Activated naive CD8-positive, alpha-beta T cell treated with anti-CD3 and anti-CD28 coated beads, Interleukin-2, amount 50 U/mL, for 16 hours (primary cell): ENCODE measurements at places on chromosomes 11 and 22.

- DNase-seq: no peak
Measured at GRCh38 chr11:75782540-75783263, 14.1 kb downstream of the DGAT2 start.

DNA sequence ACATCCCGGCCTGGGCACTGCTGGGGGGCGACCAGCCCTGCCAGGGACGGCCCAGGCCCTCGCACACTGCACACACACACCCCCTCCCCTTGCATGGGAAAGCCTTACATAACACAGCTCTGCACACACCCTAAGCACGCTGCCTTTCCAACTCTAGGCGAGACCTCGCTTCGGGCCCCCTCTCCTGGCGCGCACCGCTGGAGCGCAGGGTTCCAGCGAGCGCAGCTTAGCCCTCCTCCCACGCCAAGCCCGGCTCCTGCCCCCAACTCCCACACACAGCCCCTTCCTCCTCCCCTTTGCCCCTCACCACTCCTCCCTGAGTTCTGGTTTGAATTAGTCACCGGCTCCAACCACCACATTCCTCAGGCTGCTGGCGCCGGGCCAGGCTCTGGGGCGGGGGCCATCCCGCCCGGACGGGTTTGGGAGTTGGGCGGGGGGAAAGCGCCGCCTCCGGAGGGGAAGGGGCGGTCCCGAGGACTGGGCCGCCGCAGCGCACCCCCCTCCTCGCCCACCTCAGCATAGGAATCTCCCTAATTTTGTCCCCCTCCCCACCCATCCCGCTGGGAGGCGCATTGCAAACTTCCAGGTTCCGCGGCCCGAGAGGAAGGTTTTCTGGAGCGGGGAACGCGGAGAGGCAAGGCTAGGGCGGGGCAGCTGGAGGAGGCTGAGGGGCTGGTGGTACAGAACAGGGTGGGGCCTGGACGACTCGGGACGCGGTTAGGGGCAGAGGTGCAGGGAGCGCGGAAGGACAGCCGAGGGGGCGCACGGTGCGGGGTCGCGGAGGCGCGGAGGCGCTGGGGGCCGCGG, 966 bp downstream of the AHNAK start:
- DNase-seq: no peak

DNA sequence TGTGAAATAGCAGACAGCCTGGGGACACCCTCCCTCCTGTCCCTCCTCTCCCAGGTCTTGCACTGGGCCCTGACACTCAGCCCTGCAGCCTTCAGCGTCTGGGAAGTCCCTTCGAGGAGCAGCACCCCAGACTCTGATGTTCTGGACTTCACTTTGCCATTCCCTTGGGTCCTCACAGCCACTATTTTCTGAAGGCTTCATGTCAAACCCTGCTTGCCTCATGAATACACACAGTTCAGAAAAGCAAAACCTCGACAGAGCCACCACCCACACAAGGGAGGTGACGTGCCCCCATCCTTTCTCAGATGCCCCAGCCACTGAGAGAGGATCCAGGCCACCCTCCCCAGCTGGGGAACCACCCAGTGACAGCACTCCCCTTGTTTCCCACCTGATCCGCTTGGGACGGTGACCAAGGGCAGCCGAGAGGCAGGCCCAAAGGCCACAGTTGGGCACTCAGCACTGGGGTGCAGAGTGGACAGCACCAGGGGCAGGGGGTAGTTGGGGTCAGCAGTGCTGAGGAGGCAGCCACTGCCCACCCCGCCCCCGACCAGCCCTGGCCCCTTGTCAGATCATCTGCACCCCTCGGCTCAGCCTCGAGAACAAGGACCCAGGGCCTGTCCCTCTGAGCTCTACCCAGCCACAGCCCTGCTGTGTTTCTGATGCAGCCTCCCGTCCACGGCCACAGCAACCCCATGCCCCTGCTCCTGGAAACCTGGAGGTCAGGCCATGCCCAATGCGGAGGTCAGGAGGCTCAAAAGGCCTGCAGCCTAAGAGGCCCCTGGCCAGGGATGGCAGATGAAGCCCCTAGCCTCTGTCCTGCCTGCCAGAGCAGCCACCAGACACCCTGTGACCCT, 3.1 kb upstream of the TNNT3 start:
- DNase-seq: no peak

DNA sequence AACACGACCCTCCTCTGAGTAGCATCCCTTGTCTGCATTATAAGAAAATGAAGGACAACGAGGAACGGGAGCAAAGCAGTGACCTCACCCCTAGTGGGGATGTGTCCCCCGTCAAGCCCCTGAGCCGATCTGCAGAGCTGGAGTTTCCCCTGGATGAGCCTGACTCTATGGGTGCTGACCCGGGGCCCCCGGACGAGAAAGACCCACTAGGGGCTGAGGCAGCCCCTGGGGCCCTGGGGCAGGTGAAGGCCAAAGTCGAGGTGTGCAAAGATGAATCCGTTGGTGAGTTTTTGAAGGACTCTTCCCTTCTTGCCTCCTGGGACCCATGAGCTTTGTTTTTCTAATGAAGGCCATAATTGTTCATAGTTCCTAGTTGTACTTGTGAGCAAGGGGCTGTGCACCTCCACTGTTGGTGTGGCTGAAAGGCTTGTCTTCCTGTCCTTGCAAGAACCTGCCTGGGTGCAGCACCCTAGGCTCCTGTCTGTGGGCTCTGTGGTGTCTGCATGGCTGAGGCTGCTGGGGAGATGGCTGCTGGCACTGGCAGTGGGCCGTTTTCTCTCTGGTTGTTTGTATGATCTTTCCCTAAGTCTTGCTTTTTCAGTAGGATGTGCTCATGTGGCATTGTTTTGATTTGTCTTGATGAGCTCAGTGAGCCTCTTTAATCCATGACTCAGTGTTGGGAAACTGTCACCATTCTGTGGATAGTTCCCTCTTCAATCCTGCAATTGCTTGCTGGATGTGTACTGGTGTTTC, 10.1 kb downstream of the DGCR8 start:
- no peak for DNase-seq

GRCh38 chr22:27537501-27537900, 264.1 kb downstream of the MN1 start:
- no peak for DNase-seq

DNA sequence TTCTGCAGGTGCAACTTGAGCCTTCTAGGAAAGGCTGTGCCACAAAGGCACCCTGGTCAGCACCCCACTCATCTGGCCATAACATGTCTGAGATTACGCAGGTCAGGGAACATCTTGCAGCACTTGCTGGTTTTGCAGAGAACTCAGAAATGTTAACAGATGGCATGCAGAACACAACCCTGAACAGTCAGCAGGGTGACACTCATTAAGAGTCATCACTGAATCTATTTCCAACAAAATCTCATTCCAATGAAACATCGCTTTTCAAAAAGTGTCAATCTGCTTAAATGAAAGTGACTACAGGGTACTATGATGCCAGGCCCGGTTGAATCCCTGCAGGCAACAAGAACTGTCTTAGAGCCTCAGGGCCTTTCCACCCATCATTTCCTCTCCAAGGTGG, 369.8 kb upstream of the CCDC90B start:
- DNase-seq: no peak

DNA sequence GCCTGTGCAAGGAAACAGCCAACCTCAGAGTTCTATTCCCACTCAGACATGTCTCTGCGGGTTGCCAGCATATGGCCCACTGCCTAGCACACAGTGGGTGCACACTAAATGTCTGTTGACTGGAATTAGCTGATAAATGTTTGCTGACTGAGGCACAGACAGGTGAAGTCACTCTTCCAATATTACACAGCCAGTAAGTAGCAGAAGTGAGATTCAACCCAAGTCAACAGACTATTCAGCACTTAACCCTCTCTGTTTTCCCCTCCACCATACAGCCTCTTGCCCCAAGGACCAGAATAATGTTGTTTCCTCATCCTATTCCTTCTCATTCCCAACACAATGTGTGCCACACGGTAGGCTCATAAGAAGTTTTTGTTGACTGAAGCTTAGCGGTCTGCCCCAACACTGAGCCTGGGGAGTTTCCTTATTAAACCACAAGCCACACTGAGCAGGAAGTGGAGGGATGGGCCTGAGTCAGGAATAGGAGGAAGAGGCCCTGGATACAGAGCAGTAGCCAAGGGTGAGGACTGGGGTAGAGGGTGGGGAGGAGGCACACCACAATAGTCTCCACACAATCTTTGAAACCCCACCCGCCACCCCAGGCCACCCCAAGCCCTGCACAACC, 15.7 kb upstream of the IL10RA start:
- no peak for DNase-seq

DNA sequence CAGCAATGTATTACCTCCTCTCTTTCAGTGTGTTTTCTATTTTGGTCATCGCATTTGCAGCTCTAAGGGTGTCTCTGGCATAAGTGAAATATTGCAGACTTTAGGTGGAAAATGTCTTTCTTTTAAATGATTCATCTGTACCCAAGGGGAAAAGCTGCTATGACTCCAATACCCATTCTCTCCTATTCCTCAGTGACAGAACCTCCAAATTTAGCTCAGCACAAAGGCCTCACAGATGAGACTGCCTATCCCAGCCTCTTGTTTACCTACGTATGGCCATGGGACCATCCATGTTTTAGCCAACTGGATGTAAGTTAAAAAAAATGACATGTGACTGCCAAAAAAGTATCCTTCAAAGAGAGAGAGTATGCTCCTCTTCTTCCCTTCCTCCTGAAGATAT, 7.9 kb downstream of the MTMR2 start:
- no peak for DNase-seq

- no peak for DNase-seq
Measured at GRCh38 chr11:66874232-66874631, 17.4 kb downstream of the LRFN4 start.
